RWPE1 (cell line): ENCODE measurements at places on chromosomes 1 and 21.

- no peak for DNase-seq
Observed at GRCh38 chr1:210697185-210697584, 368.5 kb downstream of the HHAT start.

GRCh38 chr1:202578001-202578504, 132.2 kb downstream of the SYT2 start:
- DNase-seq = peak; percentile 58

- peak; percentile 14 for DNase-seq
Observed at GRCh38 chr1:66282343-66282852, 251.6 kb upstream of the SGIP1 start.

- DNase-seq = no peak
Observed at GRCh38 chr21:45464309-45464708, 59.3 kb downstream of the COL18A1 start.

DNA sequence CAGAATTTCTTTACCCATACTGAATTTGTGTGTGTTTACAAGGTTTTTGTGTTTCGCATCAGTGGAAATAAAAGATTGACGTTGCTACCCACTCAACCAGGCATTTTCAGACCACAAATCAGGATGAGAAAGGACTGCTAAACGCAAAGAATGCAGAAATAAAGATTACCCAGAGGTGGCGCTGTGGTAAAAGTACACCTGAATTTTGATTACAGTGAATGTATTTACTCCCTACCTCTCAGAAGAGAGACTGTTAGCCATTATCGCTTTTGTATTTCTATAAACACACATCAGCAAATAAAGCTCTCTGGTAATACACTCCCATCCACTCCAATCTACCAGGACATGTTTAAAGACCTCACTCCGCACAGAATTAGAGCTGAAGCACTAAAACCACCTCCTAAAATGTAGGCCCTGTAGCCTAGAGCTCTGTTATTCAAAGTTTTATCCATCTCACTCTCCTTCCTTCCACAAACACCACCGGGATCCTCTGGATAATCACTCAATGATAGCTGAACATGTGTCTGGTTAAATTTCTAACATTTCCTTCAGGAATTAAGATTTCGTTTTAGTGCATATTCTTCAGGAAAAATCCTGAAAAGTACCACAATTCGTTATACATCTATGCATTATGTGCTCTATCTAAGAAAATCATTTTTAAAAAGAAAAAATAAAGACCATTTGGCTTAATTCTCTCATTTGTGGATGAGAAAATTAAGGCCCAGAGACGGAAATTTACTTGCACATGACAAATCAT, 2.5 kb upstream of the LMO4 start:
- peak; percentile 41 for DNase-seq

DNA sequence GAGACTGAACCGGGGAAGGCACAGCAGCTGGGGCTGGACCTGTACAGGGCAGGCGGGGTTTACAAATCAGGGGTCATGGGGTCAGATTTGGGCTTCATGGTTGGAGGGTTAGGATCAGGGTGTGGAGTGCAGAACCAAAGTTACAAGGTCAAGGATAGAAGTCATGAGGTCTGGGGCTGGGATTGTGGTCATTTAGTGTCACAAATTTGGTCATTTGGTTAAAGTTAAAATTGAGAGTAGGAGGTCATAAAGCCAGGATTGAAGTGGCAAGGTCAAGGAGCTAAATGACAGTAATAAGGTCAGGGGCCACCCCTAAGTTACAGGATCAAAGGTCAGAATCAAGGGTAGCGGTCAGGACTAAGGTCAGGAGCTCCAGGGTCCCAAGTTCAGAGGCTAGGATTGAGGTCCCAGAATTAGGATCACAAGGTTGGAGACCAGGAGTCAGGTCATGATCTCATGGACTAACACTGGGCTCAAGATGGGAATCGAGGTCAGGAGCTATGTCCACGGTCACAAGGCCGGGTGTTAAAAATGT, 20.4 kb downstream of the SERINC2 start:
- no peak for DNase-seq

DNA sequence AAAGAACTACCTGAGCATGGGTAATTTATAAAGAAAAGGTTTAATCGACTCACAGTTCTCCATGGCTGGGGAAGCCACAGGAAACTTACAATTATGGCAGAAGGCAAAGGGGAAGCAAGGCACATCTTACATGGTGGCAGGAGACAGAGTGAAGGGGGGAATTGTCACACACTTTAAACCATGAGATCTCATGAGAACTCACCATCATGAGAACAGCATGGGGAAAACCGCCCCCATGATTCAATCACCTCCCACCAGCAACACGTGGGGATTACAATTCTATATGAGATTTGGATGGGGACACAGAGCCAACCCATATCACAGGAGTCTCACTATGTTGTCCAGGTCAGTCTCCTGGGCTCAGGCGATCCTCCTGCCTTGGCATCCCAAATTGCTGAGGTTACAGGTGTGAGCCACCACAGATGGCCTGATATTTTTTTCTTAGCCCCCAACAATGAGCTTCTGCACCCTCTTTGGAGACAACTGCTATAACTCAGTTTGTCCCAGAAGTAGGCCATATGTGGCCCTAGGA, 22.5 kb upstream of the MORC3 start:
- DNase-seq = no peak

DNA sequence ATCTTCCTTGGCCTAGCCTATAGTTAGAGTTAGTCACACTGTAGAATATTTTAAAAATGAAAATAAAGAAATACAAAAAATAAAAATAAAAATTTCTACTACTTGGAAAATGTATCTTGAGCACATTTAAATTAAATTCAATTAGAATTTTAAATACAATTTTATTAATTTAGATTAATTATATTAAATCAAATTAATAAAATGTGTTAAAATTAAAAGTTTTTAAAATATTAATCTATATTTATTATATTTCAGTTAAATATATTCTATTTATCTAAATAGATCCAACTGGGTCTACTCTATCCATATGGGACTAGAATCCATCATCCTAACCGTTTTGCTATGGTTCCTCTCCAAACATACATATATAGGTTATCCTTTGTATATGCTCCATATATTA, 588.3 kb upstream of the TMPRSS15 start:
- DNase-seq = no peak

DNA sequence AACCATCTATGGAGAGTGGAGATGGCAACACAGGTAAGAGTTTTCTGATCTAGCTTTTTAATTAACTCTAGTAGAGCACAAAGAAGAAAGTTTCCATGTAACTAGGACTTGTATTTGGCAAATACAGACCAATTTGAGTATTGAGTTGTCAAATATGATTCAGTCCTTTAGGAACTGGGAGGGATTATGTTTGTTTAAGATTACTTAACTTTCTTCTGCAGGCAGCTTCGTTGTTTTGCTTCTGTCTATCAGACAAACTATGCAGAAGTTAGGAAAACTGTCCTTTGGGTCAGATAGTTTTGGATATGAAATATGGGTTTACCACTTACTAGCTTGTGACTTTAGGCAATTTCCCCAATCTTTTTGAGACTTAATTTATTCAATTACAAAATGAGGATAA, 111.8 kb downstream of the POU2F1 start:
- DNase-seq = peak; percentile 5

- no peak for DNase-seq
Observed at GRCh38 chr1:112247961-112248360, 148.1 kb upstream of the CTTNBP2NL start.

- no peak for DNase-seq
Observed at GRCh38 chr1:178768423-178768822, 43.4 kb downstream of the RALGPS2 start.

DNA sequence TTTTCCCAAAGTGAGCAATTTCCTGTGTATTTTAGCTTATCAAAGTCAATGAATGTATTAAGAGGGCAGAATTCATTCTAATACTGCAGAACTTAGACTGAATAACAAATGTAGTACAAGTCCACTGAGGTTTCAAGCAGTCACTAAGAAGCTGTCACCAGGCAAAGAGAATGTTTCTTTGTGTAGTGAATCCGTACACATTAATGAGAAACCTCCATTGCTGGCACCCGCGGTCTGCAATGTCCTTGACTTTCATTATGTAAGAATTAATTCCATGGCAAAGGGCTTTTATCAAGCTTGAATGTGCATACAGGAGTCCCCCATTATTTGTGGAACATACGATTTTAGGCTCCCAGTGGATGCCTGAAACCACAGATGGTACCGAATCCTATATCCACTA, 719.5 kb upstream of the TMPRSS15 start:
- no peak for DNase-seq

DNA sequence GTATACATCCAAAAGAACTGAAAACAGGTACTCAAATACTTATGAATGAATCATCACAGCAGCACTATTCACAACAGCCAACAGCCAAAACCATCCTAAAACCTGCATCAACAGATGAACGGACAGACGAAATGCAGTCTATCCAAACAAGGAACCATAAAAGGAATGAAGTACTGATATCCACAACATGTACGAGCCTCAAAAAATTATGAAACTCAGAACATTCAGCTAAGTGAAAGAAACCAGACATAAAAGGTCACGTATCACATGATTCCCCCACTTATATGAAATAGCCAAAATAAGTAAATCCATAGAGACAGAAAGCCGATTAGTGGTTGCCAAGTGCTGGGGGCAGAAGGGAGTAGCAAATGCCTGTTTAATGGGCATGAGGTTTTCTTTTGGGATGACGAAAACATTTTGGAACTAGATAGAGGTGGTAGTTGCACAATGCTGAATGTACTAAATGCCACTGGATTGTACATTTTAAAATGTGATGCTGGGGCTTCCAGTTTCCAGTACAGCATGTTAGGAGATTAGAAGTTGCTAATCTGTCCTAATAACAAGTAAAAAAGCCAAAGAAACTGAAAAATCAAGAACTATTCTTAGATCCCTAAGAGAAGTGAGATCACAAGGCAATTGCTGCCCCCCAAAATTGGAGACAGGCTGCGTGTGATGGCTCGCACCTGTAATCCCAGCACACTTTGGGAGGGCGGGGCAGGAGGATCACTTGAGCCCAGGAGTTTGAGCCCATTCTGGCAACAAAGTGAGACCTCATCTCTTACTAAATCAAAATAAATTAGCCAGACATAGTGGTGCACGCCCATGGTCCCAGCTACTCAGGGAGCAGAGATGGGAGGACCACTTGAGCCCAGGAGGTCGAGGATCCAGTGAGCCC, 25.3 kb downstream of the CLSTN1 start:
- DNase-seq = no peak

GRCh38 chr1:204089044-204089751, 16.3 kb downstream of the SOX13 start:
- peak; percentile 54 for DNase-seq

DNA sequence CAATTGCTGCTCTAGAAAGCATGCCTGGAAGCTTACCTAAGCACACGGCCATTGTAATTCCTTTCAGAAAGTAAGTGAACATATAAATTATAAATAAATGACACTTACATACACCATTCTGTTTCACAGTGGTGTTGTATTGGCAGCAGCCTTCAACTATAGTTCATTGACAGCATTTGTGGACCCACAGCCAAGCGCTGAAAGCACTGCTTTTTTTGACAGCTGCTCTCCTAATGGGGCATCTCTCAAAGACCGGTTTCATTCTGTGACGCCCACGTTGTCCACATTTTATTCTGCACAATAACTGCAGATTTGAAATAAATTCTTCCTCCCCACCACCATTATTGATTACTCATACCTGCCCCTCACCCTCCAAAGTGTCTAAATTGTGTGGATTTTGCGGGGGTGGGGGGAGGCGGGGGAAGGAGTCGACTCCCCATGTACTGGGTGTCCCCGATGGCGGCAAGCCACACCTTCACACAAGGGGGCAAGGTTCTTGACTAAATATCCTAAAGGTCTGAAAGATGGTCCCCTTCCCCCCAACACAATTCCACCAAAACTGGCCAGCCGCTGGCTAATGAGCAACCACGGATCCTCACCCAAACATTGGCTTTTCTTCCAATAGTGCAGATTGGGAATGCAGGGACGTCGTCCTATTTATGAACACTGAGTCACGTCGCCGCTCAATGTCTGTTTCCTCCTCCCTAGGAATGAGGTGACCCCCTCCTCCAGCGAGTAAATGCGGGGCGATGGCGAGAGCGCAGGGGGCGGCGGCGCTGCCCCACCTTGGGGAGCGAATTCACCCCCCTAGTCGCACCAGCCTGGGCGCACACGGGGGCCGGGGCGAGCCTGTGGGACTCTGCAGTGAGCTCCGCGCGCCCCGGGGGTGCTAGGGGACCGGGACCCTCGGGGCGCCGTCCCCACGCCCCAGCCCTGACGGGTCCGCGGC, 960 bp downstream of the RCAN1 start:
- DNase-seq = peak; percentile 30

- DNase-seq = no peak
Observed at GRCh38 chr1:16111771-16112595, 38.5 kb upstream of the FAM131C start.

DNA sequence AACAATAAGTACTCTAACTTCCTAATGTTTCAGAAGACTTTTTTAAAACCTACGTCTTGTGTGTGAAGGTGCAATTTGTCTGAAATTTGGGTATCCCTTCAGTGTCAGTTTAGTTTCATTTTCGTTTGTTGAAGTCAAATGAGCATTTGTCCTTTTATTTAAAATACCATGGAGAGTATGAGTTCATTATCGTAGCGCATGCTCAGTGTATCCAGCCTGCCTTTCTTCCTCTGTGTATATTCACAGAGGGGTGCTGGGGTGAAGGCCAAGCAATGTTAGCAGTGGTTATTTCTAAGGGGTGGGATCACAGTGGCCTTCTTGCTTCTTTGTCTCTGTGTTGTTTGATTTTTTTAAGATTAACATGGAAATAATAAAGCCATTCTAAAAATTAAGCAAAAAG, 43.2 kb downstream of the CNN3 start:
- no peak for DNase-seq

DNA sequence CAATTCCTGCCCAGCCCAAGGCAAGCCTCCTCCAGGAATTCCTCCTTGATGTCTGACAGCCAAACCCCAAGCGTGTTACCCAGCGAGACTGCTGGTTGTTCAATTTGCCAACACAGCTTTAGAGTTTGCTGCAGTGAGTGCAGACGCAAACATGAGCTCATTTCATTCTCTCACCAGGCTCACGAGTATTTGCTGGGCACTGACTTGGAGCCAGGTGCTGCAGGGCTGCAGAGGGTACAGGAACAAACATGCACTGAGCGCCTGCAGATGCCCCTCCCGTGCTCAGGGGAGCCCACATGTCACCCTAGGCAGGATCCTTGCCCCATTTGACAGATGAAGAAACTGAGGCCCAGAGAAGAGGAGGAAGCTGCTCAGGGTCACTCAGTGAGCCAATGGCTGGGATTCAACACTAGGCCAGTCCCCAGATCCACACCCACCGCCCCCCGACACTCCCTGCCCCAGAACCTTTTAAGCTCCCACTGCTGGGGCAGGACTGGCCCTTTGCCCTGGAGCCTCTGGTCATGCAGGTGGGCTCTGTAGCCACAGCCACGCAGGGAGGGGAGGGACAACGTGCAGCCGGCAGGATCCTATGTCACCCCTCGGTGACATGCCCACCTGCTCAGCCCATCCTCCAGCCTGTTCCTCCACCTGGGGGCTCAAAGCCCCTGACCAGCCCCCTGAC, 363.7 kb downstream of the MATN1 start:
- DNase-seq = no peak
